A549 treated with CpdA at 1 μM for 4 hours (cell line): ENCODE measurements at places on chromosomes 12 and 14. TPM values are rescaled to one million over a fixed set of nuclear protein-coding genes. Genes with fewer than 3 reads are reported as not detected.

CCDC197 gene
- not detected in 5 replicates for total RNA-seq

PIWIL1 gene
- not detected in 5 replicates for total RNA-seq

MMP17 gene
- total RNA-seq: 10.1 to 16.1 TPM (median 13.2 TPM) in 5 replicates

PACS2 gene
- total RNA-seq: 20.3 to 30.9 TPM (median 24.2 TPM) in 5 replicates

CDCA4 gene
- 47.1 to 53.6 TPM (median 49.1 TPM) in 5 replicates for total RNA-seq

MYF6 gene
- not detected in 5 replicates for total RNA-seq

TAS2R30 gene
- not detected in 5 replicates for total RNA-seq

STYX gene
- 4.7 to 5.9 TPM (median 5.5 TPM) in 5 replicates for total RNA-seq

FAM181A gene
- not detected in 5 replicates for total RNA-seq

ACSM4 gene
- total RNA-seq: not detected in 5 replicates

IAPP gene
- not detected in 5 replicates for total RNA-seq

KLHL33 gene
- total RNA-seq: 0.01 TPM in 1 of 5 replicates, not detected in the others

DEPDC4 gene
- total RNA-seq: 1.3 to 2.2 TPM (median 1.5 TPM) in 5 replicates

TNS2 gene
- 11.2 to 16.8 TPM (median 13.0 TPM) in 5 replicates for total RNA-seq
